ENCODE measurements at places on chromosomes 5 and 9. TPM values are rescaled to one million over a fixed set of nuclear protein-coding genes. Genes with fewer than 3 reads are reported as not detected.

GRCh38 chr9:68454579-68455334 is 85.9 kb downstream of the TMEM252 start:
- DNase-seq = no peak

GRCh38 chr9:109507421-109507838 is 9.3 kb upstream of the PTPN3 start:
- DNase-seq = peak; percentile 88

The SAPCD2 gene
- 69.2 TPM for total RNA-seq

DNA sequence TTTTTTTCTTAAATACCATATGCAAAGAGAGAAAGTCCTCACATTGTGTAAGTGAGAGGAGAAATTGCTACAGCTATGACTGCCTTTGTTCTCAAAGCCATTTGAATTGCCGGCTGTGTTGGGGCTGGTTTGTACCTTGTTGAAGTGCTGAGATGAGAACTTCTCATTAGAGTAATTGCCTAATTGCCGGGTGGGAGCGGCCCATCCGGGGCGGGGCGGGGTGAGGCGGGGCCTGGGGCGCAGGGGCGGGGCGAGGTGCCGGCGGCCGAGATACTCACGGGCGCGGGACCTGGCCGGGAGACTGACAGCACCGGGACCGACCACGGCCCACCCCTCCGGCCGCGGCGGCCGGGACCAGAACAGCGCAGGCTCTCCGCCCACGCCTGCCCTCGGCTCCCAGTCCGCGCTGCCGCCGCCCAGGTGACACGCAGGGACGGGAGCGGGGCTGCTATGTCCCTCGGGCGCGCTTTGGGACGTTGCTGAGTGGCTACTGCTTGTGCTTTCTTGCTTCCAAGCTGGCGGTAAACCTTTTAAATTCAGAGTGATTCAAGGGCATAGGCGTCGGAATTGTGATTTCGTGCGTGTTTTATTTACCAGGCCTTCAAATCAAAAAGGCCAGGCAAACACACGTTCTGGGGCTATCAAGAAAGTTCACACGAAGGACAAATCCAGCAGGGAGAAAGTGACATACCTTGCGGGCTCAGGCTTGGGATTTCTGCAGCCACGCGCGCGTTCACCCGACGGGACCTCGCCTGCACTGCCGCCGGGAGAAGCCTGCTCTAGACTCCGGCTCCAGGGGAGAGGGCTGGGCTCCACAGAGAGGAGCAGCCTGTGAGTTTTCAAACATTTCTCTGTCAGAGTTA is 269.1 kb downstream of the FANCC start:
- peak; percentile 36 for DNase-seq

The SOHLH1 gene
- not detected for total RNA-seq

- no peak for DNase-seq
These were observed 1.1 kb upstream of the ANXA2R start for GRCh38 chr5:43041110-43041668.

DNA sequence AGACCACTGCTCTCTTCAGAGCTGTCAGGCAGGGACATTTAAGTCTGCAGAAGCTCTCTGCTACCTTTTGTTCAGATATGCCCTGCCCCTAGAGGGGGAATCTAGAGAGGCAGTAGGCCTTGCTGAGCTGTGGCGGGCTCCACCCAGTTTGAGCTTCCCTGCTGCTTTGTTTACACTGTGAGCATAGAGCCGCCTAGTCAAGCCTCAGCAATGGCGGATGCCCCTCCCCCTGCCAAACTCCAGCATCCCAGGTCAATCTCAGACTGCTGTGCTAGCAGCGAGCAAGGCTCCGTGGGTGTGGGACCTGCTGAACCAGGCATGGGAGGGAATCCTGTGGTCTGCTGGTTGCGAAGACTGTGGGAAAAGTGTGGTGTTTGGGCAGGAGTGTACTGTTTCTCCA is 59.9 kb downstream of the CAVIN4 start:
- peak; percentile 46 for DNase-seq

The PLCXD3 gene
- 0.07 TPM for total RNA-seq

DNA sequence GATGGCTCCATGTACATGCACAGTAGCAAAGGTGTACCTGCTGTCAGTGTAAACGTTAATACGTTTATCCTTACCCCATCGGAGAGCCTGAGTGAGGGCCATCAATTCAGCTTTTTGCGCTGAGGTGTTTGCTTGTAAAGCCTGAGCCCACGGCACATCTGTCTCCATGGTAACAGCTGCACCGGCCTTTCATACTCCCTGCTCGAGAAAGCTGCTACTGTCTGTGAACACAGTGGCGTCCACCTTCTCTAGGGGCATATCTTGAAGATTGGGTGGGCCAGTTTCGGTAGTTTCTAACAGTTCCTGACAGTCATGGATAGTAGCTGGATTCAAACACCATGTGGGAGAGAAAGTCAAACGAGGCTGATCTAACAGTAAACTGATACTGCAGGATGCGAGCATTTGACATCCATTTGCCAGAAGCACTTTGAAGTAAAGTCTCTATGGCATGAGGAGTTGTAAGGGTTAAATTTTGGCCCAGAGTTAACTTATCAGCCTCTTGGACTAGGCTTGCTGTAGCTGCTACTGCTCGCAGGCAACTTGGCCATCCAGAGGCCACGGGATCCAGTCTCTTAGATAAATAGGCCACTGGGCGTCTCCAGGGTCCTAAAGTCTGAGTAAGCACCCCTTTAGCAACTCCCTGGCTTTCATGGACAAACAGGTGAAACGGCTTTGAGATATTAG is 21.0 kb upstream of the RHOBTB3 start:
- DNase-seq = no peak

The IFNA6 gene
- not detected for total RNA-seq

GRCh38 chr9:70588999-70589398 is 174.5 kb upstream of the KLF9 start:
- DNase-seq = no peak

- no peak for DNase-seq
These were observed 187.9 kb downstream of the PALM2AKAP2 start for GRCh38 chr9:109967651-109968642.

The COL5A1 gene
- total RNA-seq = 6.5 TPM

- DNase-seq = peak; percentile 88
These were observed 31.3 kb downstream of the IRF1 start for GRCh38 chr5:132459031-132459982.

GRCh38 chr5:171355302-171355724 is 32.3 kb upstream of the NPM1 start:
- DNase-seq = no peak

DNA sequence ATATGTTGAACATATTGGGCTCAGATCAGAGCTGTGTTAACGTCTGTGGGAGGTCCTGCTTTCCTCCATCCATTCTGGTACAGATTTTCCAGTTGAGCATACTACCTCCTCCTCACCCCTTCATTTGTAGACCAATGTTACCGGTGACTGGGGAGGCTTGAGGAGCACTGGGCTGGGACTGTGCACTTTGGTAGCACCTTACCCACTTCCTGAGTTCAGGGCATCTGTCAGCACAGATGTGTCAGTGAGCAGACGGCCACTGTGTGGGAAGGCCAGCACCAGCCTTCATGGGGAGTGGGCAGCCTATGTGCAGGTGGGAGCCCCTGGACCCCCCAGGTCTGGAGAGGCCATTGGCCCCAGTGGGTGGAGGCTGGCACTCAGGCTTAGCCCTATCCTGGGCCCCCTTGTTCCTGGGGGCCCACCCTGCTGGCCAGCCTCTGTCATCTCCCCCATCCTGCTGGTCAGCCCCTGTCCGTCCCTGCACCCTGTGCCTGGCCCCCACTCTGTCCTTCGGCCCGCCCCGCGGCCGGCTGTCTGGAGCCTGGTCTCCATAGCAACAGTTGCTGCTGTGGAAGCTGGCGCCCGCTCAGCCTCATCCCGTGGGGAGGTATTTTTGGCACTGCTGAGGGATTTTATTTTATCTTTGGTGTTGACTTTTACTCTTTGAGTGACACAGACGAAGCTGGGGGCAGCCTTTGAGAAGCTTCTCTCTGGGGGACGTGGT is 21.3 kb downstream of the WNK2 start:
- DNase-seq = no peak

- DNase-seq = no peak
These were observed 126.7 kb downstream of the GADD45G start for GRCh38 chr9:89731262-89732182.

The OLFM1 gene
- not detected for total RNA-seq

The ADAMTSL1 gene
- total RNA-seq = 1.9 TPM

DNA sequence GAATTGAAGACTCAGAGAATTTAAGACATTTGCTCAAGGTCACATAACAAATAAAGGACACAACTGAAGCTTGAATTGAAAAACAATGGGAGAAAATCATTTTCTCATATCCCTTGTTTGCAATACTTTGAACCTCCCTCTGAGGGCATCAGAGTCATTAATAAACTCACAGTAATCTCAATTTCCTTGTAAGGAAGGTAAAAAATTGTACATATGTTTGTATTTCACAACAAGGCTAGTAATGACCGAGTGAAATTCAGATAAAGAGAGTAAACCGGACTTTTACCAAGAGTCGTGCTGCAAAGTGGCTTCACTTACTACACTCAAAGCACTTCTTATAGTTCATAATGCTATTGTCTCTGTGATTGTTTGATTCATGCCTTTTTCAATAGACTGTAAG is 665.0 kb downstream of the NR2F1-AS1 start:
- no peak for DNase-seq

- DNase-seq = no peak
These were observed 67.5 kb downstream of the HSPA4 start for GRCh38 chr5:133119233-133119711.

GRCh38 chr9:12773562-12773961 is 1.3 kb upstream of the LURAP1L start:
- no peak for DNase-seq

The GGTA1 gene
- not detected for total RNA-seq

GRCh38 chr9:132637801-132638200 is 32.0 kb downstream of the DDX31 start:
- no peak for DNase-seq

DNA sequence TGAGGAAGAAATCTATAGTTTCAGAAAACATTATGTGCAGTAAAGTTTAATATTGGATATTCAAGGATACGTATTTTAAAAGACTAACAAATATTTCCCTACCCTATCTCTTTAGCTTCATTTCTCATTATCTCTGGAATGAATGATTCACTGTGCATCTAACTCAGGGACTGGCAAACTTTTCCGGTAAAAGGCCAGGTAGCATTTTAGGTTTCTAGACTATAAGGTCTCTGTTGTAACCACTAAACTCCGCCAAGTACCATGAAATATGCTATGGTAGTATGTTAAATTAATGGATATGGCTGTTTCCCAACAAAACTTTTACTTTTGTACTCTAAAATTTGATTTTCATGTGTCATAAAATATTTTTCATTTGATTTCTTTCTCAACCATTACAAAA is 13.2 kb downstream of the FEM1C start:
- DNase-seq = no peak

The RC3H2 gene
- total RNA-seq = 32.0 TPM

DNA sequence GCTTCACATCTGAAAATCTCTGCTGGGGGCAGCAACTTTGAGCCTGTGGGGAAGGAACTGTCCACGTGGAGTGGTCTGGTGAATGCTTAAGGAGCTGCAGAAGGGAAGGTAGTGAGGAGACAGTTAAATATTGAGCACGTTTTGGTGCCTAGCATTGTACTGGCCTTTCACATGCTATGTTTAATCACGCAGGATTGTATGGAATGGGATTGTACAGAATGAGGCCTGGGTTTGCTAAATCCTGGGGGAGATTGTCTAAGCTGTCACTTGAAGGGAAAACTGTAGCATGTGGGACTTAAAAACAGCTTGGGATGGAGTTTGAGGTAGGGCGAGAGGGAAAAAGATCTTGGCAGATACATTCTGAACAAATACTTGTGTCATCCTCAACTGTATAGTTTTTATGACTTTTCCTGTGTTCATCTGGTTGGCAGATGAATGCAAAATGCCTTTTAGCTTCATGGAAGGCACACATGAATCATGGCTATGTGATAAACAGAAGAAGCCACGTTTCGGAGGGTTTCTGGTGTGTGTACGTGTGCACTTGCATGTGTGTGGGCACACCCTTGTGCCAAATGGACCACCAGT is 106.6 kb downstream of the TMC1 start:
- DNase-seq = no peak

The F2R gene
- total RNA-seq = 13.2 TPM

DNA sequence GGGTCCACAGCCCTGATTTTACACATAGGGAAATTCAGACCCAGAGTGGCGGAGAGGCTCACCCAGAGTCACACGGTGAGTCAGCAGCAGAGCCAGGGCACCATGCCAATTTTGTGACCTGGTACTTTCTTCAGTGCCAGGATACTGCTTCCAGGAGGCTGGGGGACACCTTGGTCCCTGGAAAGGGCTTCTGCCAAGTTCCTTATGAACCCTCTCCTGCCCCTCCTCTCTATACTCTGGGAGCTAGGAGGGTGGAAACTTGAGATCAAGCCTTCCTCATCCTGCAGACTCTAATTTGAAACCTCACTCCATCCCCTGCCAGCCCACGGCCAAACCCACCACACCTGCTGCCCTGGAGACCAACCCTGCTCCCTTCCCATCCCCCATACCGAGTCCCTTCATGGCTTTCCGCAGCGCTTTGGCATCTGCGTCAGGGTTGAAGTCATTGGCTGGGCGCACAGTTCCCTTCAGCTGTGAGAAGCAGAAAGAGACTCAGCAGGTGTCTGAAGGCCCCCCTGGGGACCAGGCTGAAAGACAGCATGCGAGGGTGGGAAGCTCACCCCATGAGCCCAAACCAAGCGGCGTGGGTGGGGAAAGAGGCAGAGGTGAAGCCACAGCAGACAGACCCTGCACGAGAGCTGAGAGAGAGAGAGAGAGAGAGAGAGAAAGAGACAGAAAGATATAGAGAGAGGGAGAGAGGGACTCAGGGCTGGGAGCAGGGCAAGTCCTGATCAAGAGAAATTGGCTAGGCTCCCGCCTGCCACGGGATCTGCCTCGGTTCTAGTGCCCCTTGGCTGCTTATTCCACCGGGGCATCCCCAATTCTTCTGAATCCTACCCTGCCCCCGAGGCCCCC is 33.5 kb downstream of the ANXA6 start:
- DNase-seq = no peak

DNA sequence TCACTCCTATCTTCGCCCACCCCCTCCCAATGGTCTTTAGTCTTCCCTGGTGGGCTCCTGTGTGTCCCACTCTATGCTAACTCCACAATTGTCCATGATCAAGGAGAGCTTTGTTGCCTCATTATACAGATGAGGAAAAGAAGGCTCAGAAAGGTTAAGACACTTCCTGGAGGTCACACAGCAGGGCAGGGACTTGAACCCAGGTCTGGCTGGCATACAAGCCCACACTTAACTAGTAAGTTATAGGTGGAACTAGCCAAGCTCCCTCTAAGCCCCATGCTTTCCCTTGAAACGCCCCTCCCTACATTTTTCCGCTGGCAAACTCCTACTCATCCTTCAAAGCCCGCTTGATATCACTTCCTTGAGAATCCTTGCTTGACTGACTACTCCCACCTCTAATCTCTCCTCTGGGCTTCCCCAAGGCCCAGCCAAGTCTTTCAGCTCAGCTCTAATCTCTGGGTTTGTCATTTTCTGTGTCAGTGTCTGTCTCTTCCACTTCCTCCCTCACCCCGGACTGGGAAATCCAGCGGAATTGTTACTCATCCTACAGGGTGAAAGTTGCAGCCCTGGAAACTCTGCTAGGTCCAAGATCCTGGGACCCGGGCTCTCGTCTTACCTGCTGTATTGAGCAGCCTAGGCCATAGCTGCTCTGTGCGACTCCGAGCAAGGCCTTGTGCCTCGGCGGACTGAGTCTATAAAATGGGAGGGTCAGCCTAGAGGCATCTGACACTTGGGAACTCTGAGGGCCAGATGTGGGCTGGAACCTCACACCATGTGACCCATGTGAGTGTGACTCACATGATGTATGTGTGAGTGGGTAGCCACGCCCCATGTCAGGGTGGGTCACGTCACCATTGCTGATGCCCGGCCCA is 144.5 kb downstream of the GAPVD1 start:
- peak; percentile 81 for DNase-seq

All from HT1080 (cell line).